ENCODE measurements at places on chromosomes 5 and 9.

- peak; percentile 97 for DNase-seq
These were observed 140.8 kb upstream of the OTULINL start for GRCh38 chr5:14440582-14441431.

DNA sequence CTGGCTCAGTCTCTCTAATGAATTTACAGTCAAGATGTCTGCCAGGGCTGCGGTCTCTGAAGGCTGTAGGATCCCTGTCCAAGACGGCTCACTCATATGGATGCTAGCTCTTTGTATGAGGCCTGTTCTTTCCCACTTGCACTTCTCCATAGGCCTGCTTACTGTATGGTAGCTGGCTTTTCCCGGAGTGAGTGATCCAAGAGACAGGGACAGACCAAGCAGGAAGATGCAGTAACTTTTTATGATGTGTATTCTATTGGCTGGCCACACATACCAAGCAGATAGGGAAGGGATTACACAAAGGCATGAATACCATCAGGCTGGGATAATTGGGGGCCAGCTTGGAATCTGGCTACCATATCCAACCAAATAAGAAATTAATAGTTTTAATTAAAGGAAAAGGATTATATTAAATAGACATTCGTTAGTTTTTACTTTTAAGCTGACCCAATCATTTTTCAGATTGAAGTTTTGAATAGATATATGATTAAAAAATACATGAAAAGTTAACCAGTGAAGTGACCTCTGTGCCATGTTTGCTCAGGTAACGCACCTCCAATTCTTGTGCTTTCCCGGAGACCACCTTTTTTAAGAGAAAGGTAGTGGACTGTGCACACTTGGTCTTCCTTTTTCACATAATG lies 20.6 kb downstream of the NSD1 start:
- no peak for DNase-seq

- DNase-seq = no peak
These were observed 395.5 kb upstream of the SLC30A5 start for GRCh38 chr5:68698025-68698940.

GRCh38 chr9:129145841-129146292 lies 32.2 kb downstream of the IER5L start:
- DNase-seq = no peak

GRCh38 chr5:95151694-95152093 lies 133.2 kb downstream of the MCTP1 start:
- no peak for DNase-seq

DNA sequence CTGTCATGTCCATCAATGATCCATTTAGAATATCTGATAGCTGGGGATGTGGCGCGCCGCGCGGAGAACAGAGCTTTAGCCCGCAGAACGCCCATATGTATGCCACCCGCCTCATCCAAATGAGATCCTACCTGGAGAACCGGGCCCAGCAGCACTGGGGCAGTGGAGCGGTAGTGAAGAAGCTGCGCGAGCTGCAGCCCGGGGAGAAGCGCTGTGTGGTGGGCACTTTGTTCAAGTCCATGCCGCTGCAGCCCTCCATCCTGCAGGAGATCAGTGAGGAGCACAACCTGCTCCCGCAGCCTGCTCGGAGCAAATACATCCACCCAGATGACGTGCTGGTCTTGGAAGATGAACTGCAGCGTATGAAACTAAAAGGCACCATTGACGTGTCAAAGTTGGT lies 313.7 kb downstream of the NR2F1-AS1 start:
- no peak for DNase-seq

DNA sequence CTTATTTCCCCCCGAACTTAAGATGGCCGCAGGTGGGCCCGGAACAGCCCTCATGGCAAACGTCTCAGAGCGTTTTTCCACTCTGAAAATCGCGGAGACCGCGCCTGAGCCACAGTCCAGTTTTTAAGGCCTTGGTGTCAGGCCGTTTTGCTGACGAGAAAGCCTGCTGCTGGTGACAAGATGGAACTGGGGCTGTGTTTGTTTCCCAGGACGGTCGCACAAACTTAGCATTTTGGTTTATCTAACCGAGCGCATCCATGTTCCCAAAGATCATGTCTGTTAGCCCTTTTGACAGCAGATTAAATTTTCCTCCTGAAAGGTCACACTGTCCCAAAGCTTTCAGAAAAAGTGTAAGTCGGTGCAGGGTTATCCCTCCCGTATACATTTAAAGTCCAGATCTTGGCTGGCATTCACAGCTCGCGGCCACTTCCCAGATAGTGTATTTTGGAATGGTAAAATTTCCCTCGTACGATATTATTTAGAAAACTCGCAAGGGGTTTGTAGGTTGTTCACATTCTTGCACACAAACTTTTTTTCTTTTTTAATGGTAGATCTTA lies 812 bp downstream of the SREK1 start:
- DNase-seq = no peak

GRCh38 chr9:94014066-94014654 lies 59.0 kb upstream of the BARX1 start:
- DNase-seq = no peak

DNA sequence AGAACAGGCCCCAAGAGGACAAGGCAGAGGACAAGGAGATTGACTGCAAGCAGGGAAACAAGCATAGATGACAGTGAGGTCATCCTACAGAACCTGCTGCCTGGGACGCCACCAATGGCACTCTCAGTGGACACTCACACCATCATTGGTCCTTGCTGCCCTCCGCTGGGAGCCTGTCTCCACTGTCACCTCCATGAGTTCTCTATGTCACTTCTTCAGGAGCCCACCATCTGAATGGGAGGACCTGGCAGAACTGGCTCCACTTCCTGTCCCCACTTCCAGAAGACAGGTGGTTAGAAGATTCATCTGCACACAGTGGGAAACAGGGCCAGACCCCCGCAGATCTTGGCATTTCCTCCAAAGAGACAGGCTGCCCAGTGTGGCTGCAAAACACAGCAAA lies 188.9 kb downstream of the HSD17B3 start:
- DNase-seq = no peak

DNA sequence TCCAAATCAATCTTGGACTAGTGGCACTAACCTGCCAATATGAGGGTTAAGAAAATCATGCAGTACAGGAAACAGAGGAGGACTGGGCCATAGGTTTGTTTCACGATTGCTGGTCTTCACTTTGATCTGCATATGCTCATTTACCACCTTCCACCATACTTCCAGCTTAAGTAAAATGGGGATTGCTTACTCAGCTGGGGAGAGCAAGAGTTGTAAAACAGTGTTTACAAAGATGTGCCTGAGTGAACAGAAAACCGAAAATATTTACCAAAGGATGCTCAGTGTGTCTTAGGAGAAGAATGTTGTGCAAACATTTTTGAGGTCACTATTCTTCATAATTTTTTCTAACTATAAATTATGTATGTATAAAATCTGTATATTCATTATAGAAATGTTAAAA lies 65.1 kb upstream of the DNAH5 start:
- DNase-seq = no peak

GRCh38 chr9:120937596-120937995 lies 11.0 kb upstream of the TRAF1 start:
- no peak for DNase-seq

GRCh38 chr5:18048449-18048848 lies 414.2 kb downstream of the TAF11L14 start:
- no peak for DNase-seq

GRCh38 chr5:151585970-151586369 lies 5.2 kb downstream of the FAT2 start:
- DNase-seq = peak; percentile 22

- DNase-seq = peak; percentile 25
These were observed 54.1 kb downstream of the GARNL3 start for GRCh38 chr9:127318651-127319167.

DNA sequence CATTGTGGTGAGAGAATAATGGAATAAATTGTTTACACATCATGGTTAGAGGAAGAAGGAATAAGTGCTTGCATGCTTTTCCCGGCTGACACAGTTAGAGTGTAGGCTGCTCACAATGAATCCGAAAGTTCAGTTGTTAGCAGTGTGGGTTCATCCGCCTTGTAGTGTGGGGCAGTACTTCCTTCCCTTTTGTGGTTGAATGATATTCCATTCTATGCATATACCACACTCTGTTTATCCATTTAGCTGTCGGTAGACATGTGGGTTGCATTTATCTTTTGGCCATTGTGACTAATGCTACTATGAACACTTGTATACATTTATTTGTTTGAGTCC lies 84.0 kb downstream of the COL5A1 start:
- DNase-seq = no peak

DNA sequence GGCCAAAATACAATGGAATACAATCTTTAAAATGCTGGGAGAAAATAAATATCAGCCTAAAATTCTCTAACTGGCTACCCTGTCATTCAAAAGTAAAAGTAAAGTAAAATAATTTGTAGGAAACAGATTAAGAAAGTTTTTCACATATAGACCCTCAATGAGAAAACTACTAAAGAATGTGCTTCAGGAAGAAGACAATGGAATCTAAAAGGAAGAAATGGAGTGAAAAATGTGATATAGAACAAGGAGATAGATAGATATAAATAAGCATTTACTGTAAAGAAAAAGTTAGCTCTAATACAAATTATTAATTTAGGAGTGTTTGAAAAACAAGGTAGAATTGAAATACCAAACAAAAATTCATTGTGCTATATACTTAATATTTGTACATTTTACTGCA lies 368.6 kb upstream of the MPDZ start:
- no peak for DNase-seq

GRCh38 chr9:4510546-4511322 lies 20.5 kb downstream of the SLC1A1 start:
- DNase-seq = no peak

DNA sequence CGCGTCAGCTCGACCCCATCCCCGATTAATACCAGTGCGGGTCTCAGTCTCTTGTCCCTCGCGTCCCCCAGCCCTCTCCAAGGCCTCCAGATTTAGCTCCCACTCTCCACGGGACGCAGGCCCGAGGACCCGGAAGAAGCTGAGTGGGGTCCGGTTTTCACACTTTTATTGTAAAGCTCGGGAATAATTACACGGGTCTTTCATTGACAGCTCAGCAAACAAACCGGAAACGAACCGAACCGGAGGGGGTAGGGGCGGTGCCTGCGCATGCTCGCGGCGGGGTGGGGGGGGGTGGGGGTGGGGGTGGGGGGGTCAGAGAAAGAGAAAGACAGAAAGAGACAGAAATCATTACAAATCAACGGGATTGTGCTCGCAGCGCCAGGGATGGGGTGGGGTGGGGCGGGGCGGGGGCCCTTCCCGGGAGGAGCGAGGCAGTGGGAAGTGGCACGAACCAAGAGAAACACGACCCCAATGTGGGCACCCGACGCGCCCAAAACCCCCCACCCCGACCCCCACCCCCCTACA lies 27.9 kb downstream of the PCDH1 start:
- no peak for DNase-seq

DNA sequence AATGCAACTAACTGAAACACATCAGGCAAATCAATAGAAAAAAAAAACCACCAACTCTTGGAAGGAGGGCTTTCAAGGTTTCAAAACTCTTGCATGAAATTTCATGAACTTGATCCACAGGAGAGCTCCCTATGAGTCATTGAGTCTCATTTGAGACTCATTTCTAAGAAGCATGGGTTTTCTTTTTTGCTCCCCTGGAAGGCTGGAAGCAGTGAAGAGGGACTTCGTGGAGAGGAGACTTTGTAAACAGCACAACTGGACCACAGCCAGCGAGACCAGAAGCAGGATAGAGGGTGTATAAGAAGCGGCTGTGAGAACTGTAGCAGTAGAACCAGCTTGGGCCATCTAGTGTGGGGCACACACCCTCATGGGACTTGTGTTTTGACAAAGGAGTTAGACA lies 41.2 kb upstream of the RAPGEF1 start:
- DNase-seq = no peak

GRCh38 chr5:160213537-160213936 lies 15.8 kb upstream of the FABP6 start:
- no peak for DNase-seq

DNA sequence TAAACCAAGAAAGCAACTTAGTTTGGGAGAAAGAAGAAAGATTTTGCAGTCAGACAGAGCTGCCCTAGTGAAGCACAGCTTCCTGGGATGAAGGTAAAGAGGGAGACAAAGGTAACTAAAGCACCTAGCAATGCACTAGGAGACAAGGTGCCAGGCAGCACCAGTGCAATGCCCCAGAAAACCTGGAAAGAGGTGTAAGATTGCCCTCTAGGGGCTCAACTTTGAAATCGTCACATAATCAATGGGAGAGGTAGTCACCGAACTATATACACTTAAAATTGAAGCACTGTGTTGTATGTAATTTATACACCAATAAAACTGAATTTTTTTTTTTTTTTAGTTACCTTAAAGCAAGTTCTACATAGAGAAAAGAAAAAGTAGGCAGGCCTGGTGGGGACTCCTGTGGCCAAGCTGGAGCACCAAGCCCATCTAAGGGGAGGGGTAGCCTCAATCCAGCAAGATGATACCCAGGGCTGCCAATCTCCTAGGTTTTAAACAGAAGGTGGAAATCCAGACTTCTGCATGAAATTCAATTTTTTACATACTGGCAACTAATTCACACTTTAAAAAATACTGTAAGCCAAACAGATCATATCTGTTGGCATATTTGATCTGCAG lies 48.2 kb downstream of the CDK5RAP2 start:
- peak; percentile 9 for DNase-seq

DNA sequence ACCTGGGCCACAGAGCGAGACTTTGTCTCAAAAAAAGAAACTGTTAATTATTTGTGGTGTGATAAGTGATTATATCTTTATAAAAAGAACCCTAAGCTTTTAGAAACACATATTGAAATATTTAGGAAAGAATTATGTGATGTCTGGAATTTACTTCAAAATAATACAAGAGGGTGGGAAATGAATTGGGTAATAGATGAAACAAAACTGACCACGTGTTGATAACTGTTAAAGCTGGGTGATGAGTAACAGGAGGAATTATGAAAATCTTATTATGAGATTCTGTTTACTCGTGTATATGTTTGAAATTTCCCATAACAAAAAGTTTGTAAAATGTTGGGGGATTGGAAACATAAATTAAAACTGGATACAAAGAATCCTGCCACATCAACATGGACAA lies 33.0 kb upstream of the PPP2CA start:
- no peak for DNase-seq

- DNase-seq = no peak
These were observed 166.5 kb upstream of the NR3C1 start for GRCh38 chr5:143569722-143570567.

- no peak for DNase-seq
These were observed 621 bp downstream of the PCDHA13 start for GRCh38 chr5:140882591-140882899.

DNA sequence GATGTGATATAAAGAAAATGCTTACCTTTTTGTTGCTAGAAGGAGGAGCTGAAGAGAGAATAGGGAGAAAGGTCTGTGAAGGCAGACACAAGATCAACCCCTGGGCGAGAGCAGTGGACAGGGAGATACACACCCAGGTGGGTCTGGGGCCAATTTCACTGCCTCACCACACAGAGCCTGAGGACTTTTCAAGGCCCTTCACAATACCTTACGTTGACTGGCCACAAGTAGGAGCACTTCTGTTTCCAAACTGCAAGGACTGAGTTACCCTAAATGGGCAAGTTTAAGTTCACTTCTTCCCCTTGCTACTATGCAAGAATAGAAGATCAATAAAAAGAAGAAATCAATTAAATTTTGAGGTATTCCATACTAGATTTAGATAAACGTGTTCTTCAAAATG lies 174.5 kb upstream of the SLC12A2 start:
- peak; percentile 11 for DNase-seq
